Stimulated activated CD4-positive, alpha-beta T cell treated with anti-CD3 and anti-CD28 coated beads, Interleukin-1b, Interleukin-23, amount 100 ng/mL, for 24 hours (primary cell): ENCODE measurements at places on chromosomes 7 and 10.

GRCh38 chr7:151040616-151041375 lies 7.5 kb upstream of the ASIC3 start:
- no peak for DNase-seq

GRCh38 chr7:120709972-120710320 lies 148.0 kb downstream of the TSPAN12 start:
- DNase-seq: no peak

GRCh38 chr7:11221984-11222383 lies 248.3 kb downstream of the PHF14 start:
- no peak for DNase-seq

DNA sequence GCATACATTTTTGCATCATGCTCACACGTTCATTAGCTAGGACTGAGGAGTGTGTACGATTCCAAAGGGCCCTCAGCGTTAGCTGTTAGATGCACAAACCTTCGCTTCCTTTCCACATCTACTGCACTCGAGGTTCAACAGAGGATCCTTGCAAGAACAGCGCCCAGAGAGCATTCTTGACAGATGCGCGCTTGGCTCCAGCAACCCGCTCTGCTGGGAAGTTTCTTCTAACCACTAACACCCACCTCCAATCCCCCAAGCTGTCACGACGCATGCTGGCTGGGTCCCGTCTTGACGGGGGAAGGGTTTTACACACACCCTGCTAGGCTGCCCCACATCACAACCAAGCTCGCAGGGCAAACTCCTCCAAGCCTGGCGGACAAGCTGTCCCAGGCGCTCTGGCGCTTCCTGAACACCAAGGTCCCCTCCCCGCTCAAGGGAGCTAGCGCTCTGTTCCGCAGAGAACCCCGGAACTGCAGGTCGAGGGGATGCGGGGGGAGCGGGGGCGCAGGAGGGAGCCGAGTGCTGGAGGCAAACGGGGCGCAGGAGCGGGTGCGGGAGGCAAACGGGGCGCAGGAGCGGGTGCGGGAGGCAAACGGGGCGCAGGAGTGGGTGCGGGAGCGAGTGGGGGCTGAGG lies 653 bp upstream of the ADRB1 start:
- DNase-seq: no peak

DNA sequence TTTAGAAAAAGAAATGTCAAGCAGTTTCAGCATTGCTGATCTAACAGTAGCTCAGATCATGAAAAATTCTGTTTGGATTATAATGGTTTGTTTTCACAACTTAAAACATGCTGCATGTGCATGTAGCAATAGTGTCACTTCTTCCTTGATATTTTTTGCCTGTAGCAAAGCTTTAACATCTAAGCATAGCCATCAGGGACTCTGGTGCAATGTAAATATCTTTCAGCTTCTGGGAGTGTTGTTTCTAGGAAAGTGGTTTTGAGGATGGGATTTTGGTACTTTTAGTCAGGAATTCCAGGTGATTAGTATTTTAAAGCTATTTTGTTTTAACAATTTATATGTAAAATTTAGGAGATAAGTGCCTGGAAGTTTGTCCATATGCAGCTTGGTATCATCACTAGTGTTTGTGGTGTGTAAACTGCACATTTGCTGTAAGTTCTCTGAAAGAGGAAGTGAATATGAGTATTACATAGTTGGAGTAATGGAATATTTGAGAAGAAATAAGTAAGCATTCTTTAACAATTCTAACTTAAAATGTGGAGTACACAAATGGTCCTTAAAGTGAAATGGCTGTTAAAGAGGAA lies 1.9 kb downstream of the RSBN1L start:
- DNase-seq: no peak

GRCh38 chr7:91633013-91633441 lies 247.5 kb downstream of the MTERF1 start:
- no peak for DNase-seq

DNA sequence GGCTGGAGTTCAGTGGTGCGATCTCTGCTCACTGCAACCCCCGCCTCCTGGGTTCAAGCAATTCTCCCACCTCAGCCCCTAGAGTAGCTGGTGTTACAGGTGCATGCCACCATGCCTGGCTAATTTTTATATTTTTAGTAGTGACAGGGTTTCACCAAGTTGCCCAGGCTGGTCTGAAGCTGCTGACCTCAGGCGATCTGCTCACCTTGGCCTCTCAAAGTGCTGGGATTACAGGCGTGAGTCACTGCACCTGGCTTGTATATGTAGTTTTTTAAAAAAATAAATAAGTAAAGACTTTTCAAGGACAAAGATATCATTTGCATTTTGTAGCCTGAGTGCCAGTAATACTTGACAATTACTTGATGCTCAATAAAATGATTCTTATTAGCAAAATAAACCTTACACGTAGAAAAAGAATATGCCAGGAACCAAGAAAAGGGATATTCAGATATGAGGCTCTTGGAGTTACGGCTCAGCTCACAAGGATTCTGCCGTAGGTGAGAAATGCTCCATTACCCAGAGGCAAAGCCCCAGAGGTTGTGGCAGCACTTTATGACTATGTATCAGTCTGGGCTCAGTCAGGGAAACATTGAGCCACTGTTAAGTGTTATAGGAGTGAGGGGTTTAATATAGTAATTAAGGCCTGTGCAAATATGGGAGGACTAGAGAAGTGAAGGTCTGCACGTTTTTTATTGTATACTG lies 98.5 kb downstream of the TPST1 start:
- no peak for DNase-seq

- no peak for DNase-seq
Observed at GRCh38 chr7:121164247-121164646, 164.6 kb upstream of the WNT16 start.

DNA sequence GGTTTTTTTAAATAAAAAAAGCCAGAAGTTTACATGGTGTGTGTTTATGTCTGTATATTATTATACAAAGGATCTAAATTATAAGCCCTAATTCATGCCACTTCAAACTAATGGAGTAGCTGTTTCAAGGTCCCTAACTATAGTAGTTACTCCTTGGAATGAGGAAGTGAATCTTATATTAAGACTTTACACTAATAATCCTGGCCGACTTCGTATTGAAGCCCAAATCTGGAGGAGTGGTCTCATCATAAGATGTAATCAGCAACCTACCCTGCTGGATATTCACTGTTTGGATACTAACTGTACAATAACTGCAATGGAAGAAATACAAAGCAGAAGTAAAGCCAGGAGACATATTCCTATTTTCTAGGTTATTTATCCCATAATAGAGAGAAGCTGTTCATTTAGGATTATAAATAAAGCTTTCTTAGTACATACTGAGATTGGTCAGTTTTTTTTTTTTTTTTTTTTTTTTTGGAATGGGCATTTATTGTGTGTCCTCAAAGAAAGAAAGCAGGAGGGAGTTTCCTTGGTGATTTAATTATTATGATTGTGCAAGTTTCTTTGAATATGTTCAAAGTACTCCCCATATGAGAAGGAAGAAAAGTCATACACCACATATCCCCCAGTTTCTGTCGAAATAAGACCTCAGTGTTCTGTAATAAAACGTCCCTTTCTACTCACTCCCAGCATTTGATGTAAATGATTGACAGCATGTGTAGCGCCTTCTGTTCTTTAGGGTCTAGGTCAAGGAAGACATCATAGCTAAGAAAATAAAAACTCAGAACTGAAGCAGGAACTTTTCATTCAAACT lies 397.8 kb downstream of the EXOC4 start:
- no peak for DNase-seq

- no peak for DNase-seq
Observed at GRCh38 chr10:48935577-48935976, 4.1 kb downstream of the LRRC18 start.

DNA sequence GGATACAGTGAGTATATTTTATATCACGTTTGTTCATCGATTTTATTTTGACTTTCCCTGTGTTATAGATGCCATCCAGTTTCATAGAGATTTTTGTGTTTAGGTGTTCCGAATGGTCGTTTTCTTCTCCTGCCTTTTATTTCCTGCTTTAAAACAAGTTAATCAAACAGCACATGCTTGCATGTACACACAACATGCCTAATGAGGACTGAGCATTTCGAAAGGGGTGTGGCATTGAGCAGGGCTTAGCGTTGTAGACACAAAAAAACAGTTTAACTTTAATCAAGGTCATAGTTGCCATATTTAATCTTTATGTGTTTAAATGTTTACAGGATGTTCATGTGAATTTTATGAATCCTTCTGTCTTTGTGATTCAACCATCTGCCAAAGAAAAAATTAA lies 430.5 kb upstream of the GALNT17 start:
- DNase-seq: no peak

- no peak for DNase-seq
Observed at GRCh38 chr7:155986497-155987160, 174.4 kb upstream of the SHH start.

DNA sequence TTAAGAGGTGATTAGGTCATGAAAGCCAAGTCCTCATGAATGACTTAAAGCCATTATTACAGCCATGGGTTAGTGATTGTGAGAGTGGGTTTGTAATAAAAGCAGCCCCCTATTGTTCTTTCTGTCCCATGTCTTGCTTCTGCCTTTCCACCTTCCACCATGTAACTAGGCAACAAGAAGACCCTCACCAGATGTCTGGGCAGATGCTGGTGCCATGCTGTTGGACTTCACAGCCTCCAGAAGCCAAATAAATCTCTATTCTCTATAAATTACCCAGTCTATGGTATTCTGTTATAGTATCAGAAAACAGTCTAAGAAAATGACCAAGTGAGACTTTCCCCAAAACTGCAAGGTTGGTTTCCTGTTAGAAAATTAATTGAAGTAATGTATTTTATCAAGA lies 460.3 kb upstream of the ADARB2 start:
- DNase-seq: no peak

DNA sequence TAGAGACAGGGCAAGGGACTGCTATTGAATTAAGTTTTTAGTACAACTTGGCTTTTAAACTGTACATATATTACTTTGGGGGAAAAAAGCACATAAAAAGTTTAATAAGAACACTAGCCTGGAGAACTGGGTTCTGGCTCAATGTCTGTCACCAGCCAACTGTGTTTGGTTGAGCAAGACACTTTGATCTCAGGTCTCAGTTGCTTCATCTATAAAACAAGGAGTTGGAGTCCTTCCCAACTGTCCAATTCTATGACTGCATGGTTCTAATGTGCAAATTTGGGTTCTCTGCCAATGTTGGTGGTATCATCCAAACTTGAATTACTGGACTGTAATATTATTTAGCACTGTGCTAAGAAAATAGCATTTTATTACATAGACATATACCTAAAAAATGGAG lies 50.3 kb downstream of the ATXN7L1 start:
- DNase-seq: no peak

DNA sequence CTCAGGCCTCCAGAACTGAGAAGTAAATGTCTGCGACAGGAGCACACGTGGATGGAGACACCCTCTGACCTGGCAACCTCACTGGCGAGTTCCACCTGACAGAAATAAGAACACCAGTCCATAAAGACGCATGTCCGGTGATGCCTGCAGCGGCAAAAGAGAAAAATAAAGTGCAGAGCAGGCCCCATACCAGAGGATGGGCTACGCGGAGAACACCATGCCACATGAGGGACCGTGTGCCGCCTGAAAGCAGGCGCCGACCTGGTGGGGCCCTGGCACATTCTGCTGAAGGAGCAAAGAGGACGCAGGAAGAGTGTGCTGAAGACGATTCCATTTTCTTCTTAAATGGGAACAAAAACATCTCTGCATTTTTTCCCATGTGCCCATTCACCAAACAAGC lies 105.0 kb downstream of the VIPR2 start:
- no peak for DNase-seq

- DNase-seq: no peak
Observed at GRCh38 chr7:17448479-17449423, 150.3 kb downstream of the AHR start.

DNA sequence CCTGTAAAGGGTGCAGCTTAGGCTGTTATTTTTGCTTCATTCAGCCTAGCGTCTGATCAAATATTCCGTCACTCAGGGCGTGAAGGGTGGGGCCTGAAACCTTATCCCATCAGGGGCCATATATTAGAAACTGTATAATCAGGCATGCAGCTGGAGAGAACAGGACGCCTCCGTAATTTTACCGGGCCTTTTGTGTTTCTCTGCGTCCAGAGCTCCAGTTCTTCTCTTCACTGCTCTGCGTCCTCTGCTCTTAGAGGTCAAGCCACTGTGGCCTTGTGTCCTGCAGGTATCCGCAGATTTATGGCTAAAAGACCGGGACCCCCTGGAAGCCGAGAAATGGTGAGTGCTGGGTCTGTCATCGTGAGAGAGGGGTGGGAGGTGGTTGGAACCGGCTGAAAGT lies at the start of gene ZNF735:
ZNF735 (plus strand) TSS at position 301 of the 400 bp plus-strand sequence; CDS start at position 301, 0 bp downstream.
- DNase-seq: no peak

- no peak for DNase-seq
Observed at GRCh38 chr10:59360605-59361405, 1.5 kb downstream of the FAM13C start.

DNA sequence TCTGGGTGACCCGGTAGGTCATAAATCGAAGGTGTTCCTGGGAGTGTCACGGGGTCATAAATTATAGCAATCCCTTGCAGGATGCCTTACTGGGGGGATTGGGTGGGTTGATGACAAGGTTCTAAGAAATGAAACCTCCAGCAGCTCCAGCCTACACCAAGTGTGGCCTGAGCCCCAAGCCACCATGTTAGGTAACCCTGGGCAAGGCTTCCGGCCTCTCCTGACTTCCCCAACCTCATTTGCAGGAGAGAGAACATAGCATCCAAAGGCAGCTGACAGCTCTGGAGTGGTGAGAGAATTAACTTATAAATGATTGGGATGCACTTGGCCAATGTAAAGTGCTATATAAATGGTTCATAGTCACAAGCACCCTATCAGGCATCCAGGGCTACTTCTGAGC lies 52.8 kb upstream of the TMEM273 start:
- DNase-seq: no peak
